Cardiac muscle cell (in vitro differentiated cells and primary cell): ENCODE measurements at places on chromosomes 16 and 17. TPM values are rescaled to one million over a fixed set of nuclear protein-coding genes. Genes with fewer than 3 reads are reported as not detected.

Gene TP53TG3F
- not detected in 2 replicates for total RNA-seq

DNA sequence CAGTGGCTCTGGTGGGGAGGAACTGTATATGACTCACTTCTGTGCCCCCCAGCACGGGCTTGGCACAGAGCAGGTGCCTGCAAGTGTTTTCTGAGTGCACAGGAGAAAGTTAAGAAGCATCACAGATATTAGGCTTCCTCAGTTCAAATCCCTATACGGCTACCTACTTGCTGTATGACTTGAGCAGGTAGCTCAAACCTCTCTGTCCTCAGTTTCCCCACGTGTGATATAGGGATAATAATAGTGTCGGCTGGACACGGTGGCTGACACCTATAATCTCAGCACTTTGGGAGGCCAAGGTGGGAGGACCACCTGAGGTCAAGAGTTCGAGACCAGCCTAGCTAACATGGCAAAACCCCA is 95.7 kb downstream of the C16orf78 start:
- DNase-seq, result no peak

Gene HSD17B2
- not detected in 2 replicates for total RNA-seq

DNA sequence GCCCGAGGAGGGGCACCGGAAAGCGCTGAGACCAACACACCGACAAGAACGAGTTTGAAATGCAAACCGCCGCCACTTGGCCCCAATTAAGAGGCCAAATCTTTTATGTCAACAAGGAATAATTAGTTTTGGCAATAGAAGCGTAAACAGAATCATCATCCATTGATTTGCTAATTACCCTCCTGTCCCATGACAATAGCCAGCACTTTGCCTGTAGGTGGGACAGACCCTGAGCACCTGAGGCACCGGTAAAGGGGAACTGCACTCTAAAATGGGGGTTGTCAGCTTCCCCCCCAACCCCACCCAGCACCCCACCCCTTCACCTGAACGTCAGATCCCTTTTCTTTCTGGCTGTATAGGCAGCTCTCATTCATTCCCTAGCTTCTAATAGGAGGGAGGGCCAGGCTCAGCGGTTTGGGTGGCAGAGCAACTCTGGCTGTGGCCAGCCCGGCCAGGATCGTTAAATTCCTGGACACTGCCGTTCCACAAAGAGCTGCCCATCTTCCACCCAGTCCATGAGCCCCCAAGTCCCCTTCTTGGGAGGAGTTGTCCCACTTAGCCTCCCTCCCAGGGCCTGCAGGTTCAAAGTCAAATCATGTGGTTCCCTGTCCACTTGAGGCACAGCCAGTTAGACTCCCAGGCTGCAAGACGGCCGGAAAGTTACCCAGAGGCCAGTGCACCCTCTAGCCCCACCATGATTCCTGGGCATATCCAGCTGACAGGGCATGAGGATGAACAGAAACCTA is 45.8 kb downstream of the WNT3 start:
- DNase-seq, result no peak

- no peak for DNase-seq
These were observed 539 bp upstream of the KRTAP4-8 start for GRCh38 chr17:41098481-41098880.
